ENCODE measurements at places on chromosomes 5 and 9. TPM values are rescaled to one million over a fixed set of nuclear protein-coding genes. Genes with fewer than 3 reads are reported as not detected.

The FOXD4L4 gene
- total RNA-seq, result not detected

The CD14 gene
- total RNA-seq, result 8.5 TPM

The PRRC1 gene
- total RNA-seq, result 12.5 TPM

The ZDHHC11 gene
- total RNA-seq, result 25.9 TPM

The MOB3B gene
- 6.4 TPM for total RNA-seq

Data from stomach (tissue), 19 donors.